NCI-H1417 treated with DMSO at 0.1 percent for 48 hours (cell line): ENCODE measurements at places on chromosomes 4 and X.

DNA sequence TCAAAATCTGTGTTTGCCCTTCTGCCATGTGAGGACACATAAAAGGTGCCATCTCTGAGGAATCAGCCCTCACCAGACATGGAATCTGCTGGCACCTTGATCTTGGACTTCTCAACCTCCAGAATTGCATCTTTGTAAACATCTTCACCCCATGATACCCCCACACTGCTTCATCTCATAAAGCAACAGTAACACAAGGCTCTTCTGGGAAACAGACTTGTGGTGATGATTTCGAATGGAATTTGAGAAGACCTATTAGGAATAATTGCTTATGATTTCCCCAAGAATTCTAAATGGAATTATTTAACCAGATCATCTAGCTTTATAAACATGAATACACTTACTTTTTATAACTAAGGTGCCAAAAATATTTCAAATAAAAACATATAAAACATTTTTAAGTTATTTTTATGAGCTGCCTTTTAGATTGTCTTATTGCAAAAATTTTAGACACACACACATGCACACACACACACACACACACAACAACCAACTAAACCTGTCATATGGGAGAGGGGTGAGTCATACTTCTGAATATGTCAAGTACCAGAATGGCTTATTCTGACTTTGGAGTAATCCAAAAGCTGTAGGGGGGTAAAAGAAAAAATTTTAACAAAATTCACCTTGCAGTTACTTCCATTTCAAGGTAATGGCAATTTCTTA lies 82.0 kb downstream of the USP46 start:
- no peak for DNase-seq

GRCh38 chr4:162793571-162793970 lies 373.1 kb downstream of the NAF1 start:
- no peak for DNase-seq

GRCh38 chrX:101108284-101108683 lies 10.3 kb downstream of the CENPI start:
- no peak for DNase-seq

DNA sequence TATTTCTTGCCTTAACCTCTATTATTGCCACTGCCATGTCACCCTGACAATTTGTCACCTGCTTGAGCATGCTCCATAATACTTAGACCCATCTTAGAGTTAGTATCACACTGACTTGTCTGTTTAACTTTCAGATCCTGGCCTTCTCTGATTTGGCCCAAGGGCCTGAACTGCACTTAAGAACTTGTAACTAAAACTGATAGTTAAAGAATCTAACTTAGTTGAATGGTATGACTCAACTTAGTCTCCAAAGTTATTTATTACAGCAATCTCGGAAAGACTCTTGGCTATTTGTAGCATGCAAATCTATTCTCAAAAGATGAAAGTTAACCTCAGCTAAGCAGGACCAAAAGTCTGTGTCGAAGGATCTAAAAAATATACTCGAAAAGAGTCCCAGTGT lies 72.3 kb downstream of the IGSF1 start:
- DNase-seq: no peak

DNA sequence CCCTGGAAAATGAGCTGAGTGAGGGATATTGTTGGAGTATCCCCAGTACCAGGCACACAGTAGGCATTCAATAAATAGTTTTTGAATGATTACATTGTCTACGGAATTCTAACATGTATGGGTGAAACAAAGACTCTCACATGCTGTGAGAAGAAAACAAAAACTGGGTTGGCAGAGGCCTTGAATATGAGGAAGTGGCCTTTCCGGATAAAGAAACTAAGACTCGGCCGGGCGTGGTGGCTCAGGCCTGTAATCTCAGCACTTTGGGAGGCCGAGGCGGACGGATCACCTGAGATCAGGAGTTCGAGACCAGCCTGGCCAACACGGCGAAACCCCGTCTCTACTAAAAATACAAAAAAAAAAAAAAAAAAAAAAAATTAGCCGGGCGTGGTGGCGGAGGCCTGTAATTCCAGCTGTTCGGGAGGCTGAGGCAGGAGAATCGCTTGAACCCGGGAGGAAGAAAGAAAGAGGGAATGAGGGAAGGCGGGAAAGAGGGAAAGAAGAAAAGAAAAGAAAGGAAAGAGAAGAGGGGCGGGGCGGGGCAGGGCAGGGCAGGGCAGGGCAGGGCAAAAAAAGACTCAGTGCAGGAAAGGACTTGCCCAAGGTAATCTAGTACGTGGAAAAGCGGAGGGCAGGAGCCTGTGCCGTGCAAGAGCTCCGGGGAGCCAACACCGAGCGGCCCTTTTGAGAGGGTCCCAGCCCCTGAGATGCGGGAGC lies 689 bp upstream of the TMA16 start:
- no peak for DNase-seq

DNA sequence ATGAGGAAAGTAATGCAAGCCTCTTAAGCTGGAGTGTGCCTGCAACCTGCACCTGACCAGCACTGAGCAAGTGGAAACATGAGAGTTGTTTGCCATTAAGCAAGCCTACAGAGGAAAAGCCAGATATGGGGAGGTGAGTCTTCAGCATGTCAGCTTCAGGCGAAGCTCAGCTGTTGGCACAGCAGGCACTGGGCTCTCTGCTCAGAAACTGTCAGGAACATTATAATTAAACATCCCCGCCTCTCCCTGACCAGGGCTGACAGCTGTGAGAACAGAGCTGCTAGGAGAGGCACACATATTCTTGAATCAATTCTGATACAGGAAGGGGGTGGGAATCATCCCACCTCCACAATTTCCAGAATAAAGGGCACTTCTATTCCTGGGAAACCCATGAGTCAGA lies 19.0 kb upstream of the DCX start:
- peak; percentile 62 for DNase-seq

DNA sequence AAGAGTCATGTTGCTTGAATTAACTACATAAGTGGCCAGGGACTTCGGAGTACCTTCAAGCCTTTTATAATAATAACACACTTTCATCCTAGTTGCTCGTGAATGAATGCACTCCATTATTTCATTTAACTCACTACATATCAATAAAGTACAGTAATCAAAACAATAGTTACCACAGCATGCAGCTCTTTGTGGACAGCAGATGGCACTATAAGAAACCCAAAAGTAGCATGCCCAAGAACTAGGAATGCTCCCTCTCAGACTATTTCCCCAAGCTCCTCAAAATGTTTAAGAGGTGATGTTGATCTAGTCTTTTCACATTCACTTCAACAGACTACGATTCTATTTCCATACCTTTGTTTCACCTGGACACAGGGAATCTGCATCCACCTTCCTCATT lies 500.8 kb upstream of the DIAPH2 start:
- DNase-seq: no peak

GRCh38 chr4:1380368-1381151 lies 25.7 kb downstream of the NKX1-1 start:
- DNase-seq: no peak

DNA sequence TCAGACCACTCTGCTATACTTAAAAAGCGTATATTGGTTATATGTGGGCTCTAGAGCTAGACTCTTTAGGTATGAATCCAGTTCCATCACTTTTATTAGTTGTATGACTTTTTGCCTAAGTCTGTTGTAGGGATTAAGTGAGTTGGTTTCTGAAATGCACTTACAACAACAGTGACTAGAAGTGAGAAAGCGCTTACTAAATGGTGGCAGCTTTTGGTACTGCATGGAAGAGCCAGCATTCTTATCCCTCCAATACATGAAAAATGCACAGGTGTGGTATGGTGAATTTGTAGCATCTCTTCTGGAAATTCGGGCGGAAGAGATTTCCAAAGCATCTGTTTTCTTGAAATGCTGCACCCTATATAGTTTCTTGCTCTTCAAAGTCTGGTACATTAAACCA lies 117.1 kb downstream of the SPANXA1 start:
- DNase-seq: no peak

DNA sequence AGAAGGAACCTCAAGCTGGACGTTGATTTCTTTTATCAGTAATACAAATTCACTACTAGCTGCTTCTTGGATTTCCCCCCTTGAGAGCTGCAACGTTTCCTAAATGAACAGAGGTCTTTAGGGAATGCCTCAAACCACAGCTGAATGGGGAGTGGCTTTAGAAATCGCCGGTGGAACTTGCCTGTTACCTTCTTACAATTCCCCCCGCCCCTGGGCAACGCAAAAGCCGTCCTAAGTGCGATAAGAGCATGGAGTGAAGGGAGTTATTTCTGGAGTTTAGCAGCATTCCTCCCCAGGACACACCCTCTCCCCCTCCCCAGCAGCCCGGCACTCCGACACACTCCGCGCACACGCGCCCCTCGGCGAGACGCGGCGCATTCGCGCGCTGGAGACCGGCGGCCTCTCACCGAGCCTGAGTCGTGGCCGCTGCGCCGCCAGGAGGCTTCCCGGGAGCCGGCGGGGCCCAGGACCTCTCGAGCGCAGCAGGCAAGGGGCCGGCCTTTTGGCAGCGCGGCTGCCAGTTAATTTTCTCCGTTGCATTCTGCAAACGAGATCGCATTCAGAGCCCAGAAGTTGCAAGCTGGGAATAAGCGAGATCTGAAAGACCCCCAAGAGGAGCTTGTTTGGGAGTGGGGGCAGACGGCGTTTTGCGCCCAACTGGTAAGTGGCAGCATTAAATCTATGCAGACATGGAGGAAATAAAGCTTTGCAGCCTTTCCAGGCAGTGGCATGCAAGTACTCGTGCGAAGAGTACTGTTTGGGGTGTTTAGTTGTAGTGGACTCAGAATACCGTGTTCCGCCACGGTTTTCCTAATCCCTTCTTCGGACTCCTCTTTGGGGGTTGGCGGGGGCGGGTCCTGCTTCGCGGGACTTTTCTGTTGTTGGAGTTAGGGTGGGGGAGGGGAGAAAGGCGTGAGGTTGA lies 134.7 kb downstream of the PALLD start:
- DNase-seq: no peak

GRCh38 chr4:125741825-125742452 lies 427.2 kb downstream of the FAT4 start:
- no peak for DNase-seq
